Activated CD4-positive, CD25-positive, alpha-beta regulatory T cell treated with anti-CD3 and anti-CD28 coated beads, Interleukin-2, amount 50 U/mL, for 72 hours (primary cell): ENCODE measurements at places on chromosomes 1 and 21.

GRCh38 chr1:108747171-108747850 lies 837 bp downstream of the STXBP3 start:
- peak; percentile 46 for DNase-seq

GRCh38 chr1:15837931-15838330 lies 9.6 kb upstream of the SPEN start:
- DNase-seq, result no peak

- DNase-seq, result no peak
Measured at GRCh38 chr21:37550618-37551330, 184.2 kb downstream of the DYRK1A start.

- DNase-seq, result no peak
Measured at GRCh38 chr1:43034195-43034658, 75.6 kb upstream of the SLC2A1 start.

- DNase-seq, result no peak
Measured at GRCh38 chr1:177185209-177185608, 14.5 kb downstream of the BRINP2 start.

DNA sequence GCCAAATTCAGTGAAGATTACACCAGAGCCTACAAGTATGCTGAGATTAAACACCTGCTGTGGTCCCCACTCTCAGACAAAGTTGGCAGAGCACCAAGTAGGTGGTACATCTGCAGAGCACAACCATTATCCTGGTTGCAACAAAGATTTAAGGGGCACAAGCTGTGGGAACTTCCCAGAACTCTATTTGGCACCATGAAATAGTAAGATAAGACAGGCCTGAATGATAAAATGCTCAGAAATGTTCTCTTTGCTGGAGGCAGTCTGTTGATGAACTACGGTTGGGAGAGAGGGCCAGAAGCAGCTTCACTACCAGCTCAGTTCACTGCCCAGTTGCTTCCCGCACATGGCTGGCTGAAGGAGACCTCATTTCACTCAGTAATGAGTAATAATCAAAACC lies 19.9 kb downstream of the RPL5 start:
- no peak for DNase-seq

DNA sequence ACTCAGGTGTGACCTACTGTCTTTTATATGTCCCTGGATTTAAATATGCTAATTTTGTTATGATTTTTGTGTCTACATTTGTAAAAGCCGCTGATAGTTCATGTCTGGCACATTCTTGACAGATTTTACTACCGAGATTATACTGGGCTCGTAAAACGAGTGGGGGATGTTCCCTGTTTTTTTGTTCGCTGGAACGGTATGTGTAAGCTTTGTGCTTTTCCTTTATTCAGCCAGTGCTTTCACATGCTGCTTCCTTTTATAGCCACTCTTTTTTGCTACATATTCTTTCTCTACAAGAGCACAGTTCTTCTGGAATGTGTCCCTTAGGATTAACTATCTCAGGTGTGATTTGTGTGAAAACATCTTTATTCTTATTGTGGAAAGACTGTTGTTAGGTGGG lies 46.6 kb downstream of the ADARB1 start:
- no peak for DNase-seq

DNA sequence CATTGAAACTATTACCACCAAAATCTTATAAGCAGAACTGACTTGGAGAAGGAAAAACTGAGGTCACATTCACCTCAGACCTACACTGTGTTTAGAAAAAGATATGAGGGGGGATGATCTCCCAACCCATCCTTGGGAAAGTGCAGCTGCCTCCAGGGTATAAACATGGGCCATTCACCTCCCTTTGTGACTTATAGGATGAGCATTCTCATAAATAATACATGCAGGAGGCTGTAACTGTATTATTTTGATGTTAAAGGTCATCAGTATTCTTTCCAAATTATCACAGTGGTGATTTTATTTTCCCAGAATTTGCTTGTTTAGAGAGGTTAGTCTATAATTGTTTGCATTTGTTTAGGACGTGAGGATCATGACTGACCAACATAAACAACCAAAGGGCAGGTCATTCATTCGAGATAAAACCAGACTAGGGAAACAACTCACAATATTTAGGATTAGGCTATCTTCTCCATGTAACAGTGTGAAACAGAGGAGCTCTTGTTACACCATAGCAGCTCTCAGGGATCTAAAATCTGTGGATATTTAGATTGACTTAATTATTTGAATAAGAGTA lies 109.2 kb upstream of the NR5A2 start:
- DNase-seq, result no peak

DNA sequence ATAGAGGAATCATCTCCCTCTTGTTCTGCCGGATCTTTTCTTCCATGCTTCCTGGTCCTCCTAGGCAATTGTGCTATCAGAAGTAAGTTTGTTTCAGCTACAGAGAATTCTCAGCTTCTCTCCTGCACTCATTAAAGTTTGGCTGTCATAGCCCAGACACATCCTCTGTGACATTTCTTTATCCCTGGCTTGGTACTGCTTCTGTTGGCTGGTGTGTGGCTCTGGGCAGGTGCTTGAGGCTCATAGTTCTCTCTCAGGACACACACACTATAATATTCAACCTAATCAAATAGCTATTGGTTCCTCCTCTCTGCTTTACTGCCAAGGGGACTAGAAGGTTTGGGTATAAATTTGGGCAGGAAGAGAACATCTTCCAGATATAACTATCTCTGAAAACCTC lies 172.1 kb downstream of the ROR1 start:
- no peak for DNase-seq

DNA sequence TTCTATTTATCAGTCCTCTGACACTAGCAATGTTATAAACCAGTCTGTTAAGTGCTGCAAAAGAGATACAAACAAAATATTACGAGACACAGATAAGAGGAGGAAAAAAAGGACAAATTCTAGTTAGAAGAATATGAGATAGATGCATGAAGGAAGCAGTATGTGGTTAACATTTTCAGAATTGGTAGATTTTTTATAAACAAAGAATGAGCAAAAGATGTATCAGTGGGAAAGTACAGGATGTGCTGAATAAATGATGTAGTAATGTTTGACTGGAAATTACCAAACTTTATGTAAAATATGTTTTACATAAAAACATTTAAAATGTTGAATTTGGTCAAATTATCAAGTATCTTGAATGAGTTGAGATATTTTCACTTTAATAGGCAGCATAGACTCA lies 574.2 kb downstream of the NUF2 start:
- DNase-seq, result no peak

DNA sequence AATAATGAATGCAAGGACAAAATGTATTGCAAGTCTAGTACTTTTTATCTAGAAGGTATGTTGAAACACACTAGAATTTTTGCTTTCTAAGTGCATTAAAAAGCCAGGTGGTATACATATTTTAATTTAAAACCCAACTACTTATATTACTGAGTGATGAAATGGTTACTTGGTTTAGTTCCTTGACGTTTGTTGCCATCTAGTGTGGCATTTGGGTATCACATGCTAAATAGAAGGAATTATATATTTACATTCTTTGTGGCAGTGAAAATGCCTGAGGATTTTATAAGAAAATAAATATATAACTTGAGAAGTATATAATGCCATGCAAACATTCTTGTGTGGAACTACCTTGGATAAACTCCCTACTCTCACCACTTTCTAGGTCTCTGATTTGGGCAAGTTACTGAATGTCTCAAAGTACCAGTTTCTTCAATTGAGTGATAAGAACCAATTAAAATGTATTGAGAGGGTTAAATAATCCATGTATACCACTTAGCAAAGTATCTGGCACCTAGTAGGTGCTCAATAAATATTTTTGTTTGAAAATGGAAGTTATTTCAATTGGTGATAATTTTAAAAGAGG lies 69.6 kb downstream of the SDCCAG8 start:
- DNase-seq, result no peak

DNA sequence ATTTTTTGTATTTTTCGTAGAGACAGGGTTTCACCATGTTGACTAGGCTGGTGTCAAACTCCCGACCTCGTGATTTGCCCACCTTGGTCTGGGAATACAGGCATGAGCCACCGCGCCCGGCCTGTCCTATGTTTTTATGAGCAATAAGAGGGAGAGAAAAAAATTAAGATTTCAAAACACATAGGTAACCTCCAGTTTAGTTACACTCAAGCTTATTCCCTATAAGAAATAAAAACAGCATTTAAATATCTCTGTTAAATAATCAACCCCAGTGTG lies 7.1 kb downstream of the RSBN1 start:
- DNase-seq, result no peak

DNA sequence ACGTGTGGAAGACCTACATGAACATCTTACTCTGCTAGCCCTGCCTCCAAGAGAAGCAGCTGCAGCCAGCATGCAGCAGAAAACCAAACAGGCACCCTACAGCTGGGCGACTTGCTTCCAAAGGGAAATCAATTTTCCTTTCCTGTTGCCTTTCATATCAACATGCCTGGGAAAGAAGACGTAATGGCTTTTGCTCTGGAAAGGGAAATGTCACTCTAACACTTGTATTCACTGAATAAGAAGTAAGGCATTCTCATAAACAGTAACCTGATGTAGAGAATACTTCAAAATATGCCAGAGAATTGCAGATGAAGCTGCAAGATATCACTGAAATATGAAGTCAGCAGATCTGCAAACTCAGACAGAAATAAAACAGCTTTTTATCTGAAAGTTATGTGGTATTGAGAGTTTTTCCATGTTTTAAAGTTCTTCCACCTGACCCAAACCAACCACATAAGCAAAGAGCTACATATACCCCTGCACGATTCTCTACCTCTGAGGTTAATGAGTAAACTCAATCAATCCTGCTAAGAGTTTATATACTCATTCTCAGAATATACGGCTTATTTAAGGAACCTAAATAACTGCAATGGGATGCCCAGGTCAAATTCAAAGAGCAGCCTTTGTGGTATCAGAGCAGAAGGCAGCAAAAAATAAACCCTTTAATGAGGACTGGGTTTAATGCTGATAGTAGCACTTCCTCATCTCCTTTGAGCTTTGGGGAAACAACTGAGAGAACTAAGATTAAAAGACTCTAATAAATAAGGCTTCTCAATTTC lies 150.9 kb downstream of the RERE start:
- no peak for DNase-seq

DNA sequence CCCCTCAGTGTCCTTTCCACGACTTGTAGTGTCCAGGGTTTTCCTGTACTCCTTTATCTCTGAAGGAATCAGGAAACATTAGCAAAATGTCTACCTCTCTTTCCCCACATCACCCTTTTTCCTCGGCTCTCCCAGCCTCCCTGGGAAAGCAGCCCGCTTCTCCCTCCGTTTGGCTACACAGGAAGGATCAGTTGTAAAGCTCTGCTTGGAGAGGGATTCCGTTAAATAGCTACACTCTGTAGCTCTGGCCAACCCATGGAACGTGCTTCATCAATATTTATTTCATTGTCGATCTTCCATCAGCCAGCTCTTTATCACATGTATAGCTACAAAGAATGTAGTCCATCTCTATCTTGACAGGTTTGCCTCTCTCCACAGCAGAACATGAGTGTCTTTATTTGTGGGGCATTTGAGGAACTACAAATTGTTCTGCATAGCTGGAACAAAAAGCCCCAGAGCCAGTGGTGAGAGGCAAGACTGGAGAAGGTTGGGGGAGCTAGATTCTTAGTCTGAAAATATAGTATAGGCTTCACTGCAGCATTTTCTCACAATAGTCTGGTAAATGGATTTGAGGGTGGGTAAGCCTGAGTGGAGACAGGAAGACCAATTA lies 191.8 kb downstream of the SLC35F3 start:
- no peak for DNase-seq

DNA sequence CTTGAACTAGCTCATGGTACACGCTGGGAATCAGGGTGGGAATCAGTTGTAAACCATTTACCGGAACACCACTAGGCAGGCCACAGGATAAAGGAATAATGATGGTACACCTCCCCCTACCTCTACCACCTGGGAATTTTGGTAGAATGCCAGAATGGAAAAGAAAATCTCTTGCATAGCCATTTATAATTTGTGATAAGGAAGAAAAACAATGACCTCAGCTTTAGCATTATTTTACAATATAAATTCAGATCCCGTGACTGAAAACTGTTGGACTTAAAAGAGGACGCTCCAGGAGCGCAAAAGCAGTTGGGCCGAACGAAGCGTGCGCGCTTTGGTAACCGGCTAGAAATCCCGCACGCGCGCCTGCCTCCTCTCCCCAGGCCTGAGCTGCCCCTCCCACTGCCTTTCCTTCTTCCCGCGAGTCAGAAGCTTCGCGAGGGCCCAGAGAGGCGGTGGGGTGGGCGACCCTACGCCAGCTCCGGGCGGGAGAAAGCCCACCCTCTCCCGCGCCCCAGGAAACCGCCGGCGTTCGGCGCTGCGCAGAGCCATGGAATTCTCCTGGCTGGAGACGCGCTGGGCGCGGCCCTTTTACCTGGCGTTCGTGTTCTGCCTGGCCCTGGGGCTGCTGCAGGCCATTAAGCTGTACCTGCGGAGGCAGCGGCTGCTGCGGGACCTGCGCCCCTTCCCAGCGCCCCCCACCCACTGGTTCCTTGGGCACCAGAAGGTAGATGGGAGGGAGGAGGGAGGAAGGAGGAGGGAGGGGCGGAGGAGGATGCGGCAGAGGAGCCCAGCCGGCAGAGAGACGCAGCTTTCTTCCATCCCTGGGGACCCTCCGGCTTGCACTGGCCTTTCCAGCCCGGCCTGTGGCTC lies at the start of gene CYP4X1:
Gene CYP4X1 (plus strand): TSS at position 402 of the 873 bp plus-strand sequence. CDS start 149 bp downstream, at position 551.
- no peak for DNase-seq

GRCh38 chr1:31807273-31808048 lies 8.4 kb downstream of the SPOCD1 start:
- DNase-seq, result no peak

GRCh38 chr1:13892671-13893325 lies 192.8 kb downstream of the PRDM2 start:
- DNase-seq, result no peak

DNA sequence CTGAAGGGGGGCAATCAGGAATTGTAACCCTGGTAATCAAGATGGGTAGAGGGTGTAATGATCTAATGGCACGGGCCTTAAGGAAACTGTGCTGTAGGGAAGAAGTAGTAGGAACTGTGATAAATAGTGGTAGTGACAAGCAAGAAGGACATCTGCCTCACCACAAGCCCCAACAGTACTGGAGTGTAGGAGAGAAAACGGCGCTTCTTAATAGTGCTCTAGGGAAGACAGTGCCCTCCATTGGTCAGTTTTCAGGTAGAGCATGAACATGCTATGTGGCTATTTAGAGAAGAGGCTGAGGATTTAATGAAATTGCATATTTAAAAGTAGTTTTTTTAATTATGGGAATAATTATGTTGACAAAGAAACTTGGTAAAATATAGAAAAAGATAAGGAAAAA lies 32.2 kb downstream of the SLC30A7 start:
- no peak for DNase-seq
